Omental fat pad (tissue), 4 donors: ENCODE measurements at places on chromosomes 11 and 22.

DNA sequence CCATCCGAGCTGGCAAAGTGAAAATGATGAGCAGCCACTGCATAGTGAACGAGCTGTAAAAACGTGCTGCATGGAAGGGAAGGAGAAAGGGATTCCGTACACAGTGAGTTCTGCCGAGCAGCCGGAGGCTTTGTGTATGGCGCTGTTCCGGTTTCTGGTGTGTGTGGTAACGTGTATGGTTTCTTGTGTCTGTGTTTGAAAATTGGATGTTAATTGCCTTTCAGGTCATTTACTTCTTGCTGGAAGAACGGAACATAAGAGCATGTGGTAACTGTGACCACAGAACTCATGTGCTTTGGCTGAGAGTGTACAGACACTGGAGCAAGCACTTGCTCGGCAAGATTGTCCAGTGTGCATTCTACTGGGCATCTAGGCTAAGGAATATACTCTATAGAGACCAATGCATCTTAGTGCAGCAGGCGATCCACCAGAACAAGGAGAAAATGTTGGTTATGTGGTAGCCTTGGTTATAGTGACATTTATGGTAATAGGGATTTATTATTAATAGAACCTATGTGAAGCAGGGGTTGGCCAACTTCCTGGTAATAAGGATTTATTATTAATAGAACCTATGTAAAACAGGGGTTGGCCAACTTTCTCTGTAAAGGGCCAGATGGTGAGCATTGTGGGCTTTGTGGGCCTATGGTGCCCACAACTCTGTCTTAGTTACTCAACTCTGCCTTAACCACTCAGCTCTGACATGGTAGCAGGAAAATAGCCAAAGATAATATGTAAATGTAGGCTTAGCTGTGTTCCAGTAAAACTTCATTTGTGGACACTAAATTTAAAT, 49.2 kb downstream of the GRAMD1B start:
- no peak for DNase-seq

- no peak for DNase-seq
Measured at GRCh38 chr22:17629641-17630040, 1.1 kb upstream of the ATP6V1E1 start.

DNA sequence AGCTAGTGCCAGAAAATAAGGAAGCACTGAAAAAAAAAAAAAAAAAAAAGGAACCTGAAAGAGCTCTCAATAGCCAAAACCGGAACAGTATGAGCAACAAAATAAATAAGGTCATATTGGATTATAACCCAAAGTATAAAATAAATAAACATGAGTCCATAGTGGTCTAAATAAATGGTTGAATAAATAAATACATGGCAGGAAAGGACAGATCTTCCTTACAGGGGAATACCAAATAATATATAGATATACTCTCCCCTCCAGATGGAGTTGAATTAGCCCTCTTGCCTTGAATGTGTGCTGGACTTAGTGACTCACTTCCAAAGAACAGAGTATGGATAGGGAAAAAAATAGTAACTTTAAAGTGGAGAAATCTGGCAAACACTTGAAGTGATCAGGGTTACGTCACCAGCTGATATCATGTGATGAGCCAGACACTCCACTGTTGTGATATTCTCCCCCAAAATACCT, 14.3 kb upstream of the ARRB1 start:
- no peak for DNase-seq

DNA sequence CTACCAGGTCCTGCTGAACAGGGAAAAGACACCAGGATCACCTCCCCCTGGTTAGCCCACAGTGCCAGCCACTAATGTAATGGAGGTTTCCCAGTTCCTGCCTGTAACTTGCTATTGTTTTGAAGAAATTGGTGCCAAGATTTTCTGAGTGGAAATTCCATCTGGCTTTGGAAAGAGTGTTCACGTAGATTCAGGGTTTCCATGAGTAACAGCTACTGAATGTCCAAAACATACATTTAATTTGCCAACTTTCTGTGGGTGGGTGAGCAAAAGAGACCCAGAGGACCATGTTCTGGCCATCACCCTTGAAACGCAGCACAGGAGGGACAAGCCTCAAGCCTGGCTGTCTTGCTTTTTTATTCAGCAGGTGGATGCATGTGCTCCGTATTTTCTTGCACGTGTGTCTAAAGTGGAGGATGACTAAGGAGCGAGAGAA, 8.8 kb upstream of the DKK3 start:
- DNase-seq = no peak

DNA sequence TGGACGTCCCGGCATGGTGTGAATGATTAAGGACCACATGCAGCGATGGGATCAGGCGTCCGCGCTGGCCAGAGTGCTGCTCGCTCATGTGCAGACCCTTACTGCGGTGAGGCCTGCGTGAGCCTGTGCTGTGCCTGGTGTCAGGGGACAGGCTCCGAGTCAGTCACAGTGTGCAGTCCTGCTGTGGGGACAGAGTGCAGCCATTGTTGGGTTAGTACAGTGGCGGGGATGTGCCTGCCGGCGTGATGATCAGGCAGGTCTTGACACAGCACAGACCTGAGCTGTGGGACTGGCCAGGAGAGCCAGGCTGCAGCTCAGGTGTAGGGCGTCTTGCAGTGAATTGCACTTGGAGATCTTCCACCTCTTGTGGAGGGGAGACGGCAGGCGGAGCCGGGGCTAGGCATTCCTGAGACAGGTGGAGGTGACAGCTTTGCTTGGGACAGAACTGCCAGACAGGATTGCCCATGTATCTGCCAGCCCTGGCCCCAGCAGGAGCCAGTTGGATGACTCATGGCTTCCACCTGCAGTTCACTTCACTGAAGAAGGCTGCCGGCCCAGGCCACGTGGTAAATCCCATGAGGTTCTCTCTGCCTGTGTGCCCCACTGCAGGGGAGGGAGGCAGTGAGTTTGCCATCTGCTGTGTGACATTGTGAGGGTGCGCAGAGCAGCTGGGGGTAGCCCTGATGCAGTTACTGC, 17.3 kb downstream of the TRMU start:
- DNase-seq = no peak

- DNase-seq = no peak
Measured at GRCh38 chr22:37931893-37932389, 21.5 kb downstream of the C22orf23 start.
